H4 (cell line): ENCODE measurements at places on chromosomes 4 and X. TPM values are rescaled to one million over a fixed set of nuclear protein-coding genes. Genes with fewer than 3 reads are reported as not detected.
A peak's percentile ranks its signal among the peaks of the same experiment; 100 is the strongest.

GRCh38 chr4:145488310-145488709 is 6.7 kb downstream of the SMAD1 start:
- no peak for DNase-seq

DNA sequence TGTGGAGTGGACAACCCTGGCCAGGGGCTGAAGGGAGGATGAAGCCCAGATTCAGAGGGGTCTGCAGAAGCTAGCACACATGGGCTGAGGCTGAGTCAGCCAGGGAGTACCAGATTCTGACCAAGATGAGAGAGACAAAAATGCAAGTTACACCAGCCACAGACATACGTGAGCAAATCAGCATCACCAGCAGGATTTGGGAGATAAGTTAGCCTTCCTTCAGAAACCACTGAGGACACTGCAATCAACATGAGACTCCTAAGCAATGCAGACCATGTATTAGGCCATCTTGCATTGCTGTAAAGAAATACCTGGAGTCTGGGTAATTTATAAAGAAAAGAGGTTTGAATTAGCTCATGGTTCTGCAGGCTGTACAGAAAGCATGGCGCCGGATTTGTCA is 57.0 kb upstream of the PAGE5 start:
- DNase-seq = no peak

- no peak for DNase-seq
Measured at GRCh38 chrX:110042496-110042895, 39.6 kb downstream of the TMEM164 start.

Gene PRRG3
- total RNA-seq = not detected in 2 replicates

DNA sequence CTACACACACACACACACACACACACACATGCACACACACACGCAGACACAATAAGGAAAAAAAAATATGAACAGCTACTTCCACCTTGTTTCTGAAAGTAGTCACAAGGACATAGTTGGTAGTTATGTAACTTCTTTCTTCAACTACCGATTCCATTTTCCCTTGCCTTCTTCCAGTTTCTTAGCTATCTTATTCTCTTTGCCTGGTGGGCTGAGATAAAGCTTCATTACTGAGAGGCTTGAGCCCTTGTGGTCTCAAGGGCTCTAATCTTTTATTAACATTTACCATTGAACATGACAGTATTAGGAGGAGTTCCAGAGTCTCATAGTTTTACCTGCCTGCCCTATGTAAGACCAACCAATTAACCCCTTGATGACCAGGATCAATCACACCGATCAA is 8.9 kb upstream of the SMIM10 start:
- no peak for DNase-seq

- DNase-seq = no peak
Measured at GRCh38 chrX:13803116-13803515, 13.8 kb downstream of the GPM6B start.

DNA sequence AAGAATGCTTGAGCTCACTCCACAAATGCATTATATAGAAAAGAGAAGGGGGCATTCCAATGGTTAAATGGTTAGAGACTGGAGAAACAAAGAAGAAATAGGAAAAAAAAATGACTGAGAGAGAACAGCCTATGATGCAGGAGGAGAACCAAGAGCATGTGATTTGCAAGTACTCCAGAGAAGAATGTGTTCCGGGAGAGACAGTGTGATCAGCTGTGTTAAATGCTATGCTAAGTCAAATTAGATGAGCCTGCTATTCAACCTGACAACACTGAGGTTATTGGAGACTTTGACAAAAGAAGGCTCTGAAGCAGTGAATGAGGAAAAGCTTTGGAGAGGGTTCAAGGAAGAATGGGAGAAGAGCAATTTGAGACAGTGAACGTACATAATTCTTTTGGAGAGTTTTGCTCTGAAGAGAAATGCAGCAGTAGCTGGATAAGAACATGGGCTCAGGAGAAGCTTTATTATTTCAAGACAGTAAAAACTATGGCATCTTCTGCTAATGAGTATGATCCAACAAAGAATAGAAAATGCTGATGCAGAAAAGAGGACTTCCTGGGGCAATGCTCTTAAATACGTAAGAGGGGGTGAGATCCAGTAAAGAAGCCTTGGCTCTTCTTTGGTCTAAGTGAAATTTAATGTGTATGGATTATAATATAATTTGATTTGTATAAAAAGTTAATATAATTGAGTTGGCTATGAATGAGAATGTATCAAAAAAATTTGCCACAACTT is 66.3 kb downstream of the PPP3CA start:
- DNase-seq = no peak

- peak; percentile 29 for DNase-seq
Measured at GRCh38 chrX:68503836-68504636, 5.2 kb downstream of the YIPF6 start.

Gene IGSF1
- 1.9 and 2.0 TPM in 2 replicates for total RNA-seq

DNA sequence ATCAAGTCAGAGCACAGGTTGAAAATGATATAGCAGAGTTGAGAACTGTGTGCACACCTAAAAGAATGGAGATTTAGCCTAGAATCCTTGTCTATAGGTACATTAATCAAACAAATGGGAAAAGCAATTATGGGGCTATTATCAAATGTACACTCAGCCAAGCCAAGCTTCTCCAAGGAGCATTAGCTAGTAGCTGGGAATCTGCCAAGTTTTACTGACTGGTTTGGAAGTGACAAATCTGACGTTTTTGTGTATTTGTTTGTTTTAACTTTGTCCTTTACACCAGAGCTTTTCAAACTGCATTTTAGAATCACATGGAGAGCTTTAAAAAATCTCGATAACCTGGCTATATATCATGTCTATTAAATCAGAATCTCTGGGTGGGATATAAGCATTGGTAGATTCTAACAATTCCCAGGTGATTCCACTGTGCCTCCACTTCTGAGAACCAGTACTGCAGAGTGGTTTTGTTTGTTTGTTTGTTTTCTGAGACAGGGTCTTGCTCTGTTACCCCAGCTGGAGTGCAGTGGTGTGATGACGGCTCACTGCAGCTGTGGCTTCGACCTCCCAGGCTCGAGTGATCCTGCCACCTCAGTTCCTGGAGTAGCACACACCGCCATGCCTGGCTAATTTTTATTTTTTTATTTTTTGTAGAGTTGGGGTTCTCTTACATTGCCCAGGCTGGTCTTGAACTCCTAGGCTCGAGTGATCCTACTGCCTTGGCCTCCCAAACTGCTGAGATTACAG is 279.8 kb downstream of the UNC5C start:
- DNase-seq = no peak

GRCh38 chrX:56744996-56745395 is 16.0 kb downstream of the NBDY start:
- DNase-seq = peak; percentile 9

- DNase-seq = no peak
Measured at GRCh38 chr4:138540056-138540800, 298.1 kb upstream of the SLC7A11 start.

DNA sequence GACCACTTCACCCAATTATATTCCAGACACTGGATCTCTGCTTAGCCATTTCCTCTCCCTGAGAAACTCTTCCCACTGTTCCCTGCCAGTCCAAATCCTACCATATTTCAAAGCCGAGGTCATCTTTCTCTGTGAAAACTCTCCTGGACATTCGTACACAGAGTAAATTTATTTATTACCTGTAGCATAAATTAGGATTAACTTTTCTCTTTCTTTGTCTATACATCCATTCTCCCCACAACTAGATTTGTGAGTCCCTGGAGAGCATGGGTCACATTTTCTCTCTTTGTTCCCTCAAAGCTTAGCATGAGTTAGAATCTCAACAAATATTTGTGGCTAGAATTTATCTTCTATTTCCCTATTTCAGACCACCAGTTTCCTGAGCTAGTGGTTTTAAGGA is 27.8 kb upstream of the SMIM10 start:
- no peak for DNase-seq

- DNase-seq = no peak
Measured at GRCh38 chrX:129262912-129263311, 260.4 kb downstream of the SMARCA1 start.

DNA sequence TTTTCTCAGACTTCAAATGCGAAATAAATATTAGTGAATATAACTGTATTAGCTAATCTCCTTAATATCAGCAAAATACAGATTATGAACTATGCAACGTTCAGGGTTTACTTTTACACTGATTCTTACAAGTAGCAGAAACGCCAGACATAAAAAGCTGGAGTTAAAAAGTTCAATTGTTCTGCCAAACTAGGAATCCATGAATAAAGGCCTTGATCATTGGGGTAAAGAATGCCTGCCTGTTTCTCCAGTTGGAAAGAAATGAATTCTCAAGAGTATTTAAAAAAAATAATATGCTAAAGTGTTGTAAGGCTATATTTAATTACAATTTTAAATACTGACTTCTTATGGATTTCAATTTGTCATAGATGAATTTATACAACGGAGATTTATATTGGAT is 612.2 kb downstream of the DMD start:
- no peak for DNase-seq

DNA sequence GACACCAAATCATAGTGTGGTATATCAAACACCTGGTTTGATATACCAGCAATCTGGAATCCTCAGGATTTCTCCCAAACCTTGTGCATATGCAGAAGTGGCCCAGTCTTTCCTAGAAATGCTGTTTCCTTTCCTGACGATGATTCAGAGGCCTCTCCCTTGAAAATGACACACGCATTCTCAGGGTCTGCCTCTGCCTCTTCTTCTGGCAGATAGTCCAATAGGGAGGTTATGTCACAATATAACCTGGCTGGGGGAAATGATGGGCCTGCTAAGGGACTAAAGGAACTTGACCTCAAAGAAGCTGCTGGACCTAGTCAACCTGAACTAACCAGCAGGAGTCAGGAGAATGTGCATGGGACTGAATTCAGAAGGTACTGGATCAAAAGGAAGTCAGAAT is 435.2 kb downstream of the IDS start:
- DNase-seq = no peak

Gene SLC10A4
- total RNA-seq = 0.06 and 1.5 TPM in 2 replicates

GRCh38 chrX:122272011-122272410 is 912.1 kb upstream of the GRIA3 start:
- DNase-seq = no peak

GRCh38 chr4:39621582-39621981 is 17.1 kb downstream of the SMIM14 start:
- DNase-seq = peak; percentile 96

Gene MAGEA12
- 5.5 and 5.7 TPM in 2 replicates for total RNA-seq

DNA sequence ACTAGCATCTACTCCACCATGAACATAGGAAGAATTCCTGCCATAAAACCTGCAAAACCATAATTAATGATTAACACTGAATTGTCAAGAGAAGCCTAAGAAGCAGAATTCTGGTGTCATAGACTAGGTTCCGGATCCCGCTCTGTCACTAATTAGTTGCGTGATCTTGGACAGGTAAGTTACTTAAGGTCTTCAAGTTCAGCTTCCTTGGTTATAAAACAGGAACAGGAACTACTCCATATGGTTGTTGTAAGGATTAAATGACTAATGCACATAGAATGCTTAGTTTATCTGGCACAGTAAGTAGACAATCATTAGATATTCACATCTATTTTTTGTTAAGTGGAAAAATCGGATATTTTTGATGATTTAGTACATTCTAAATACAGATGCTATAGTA is 14.3 kb downstream of the G3BP2 start:
- no peak for DNase-seq

- DNase-seq = no peak
Measured at GRCh38 chr4:184442314-184442635, 32.1 kb downstream of the IRF2 start.

Gene GLRA2
- total RNA-seq = not detected in 2 replicates

GRCh38 chr4:33998291-33998690 is 2246.0 kb downstream of the ARAP2 start:
- no peak for DNase-seq

DNA sequence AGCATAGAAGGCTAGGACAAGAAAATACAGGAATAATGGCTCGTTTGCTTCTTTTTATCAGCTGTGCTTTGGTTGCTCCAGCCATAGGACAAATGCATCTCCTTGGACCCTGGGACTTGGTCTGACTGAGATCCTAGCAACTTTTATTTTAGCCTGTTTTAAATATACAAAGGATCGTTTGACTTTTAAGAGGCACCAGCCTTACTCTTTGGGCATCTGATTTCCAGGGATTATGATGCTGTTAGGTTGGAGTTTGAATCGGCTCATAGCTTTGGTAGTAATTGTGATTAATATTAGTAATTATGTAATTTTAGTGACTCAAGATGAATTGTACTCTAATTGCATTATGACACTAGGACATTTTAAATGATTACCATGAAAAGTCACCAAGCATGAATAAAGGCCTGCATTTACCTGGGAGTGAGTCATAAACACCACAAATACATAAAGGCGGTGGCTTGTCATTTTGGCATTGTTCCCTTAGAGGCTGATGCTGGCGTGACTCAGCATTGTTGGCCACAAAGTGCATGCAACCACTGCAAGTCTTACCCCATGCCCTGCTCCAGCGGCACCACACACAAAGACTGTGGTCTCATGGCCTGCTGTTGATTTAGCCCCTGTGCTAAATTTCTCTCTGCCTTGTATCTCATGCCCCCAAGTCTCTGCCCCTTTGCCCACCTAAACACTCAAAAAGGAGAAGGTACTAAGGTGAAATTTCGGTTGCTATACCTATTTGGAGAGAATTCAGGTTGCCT is 12.4 kb downstream of the GPAT3 start:
- peak; percentile 99 for DNase-seq

Gene ARHGAP36
- total RNA-seq = 0.27 and 0.46 TPM in 2 replicates

GRCh38 chr4:91829531-91829930 is 474.2 kb upstream of the GRID2 start:
- DNase-seq = peak; percentile 78

Gene P2RY8
- 0.25 TPM in 1 of 2 replicates, not detected in the other for total RNA-seq

- DNase-seq = no peak
Measured at GRCh38 chr4:54976031-54976430, 149.4 kb downstream of the KDR start.

- DNase-seq = no peak
Measured at GRCh38 chrX:33892670-33893069, 239.4 kb downstream of the FAM47A start.

Gene NMU
- total RNA-seq = 2.8 and 6.1 TPM in 2 replicates

DNA sequence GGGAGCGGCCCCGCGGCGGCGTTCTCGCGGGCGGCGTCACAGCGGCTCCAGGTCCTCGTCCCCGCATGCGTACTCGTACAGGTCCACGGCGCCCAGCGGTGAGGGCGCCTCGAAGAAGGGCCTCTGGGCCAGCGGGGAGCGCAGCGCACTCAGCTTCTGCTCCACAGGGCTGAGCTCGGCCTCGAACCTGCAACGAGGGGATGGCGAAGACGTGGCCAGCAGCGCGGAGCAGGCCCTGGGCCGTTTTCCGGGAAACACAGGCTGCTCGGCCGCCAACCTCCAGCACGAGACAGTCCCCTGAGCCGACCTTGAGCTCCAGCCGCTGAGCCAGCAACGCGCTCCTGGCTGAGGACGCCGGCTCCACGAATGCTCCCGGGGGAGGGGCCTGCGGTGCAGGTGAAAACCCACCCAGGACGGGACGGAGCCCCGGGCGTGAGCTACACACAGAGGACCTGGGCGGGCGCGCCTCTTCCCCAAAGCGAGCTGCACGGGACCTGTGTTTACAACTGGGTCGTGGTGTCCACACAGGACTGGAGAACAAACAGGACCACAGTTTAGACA is 15.8 kb upstream of the GTPBP6 start:
- no peak for DNase-seq
